Endothelial cell (in vitro differentiated cells): ENCODE measurements at places on chromosomes 1 and 21.

DNA sequence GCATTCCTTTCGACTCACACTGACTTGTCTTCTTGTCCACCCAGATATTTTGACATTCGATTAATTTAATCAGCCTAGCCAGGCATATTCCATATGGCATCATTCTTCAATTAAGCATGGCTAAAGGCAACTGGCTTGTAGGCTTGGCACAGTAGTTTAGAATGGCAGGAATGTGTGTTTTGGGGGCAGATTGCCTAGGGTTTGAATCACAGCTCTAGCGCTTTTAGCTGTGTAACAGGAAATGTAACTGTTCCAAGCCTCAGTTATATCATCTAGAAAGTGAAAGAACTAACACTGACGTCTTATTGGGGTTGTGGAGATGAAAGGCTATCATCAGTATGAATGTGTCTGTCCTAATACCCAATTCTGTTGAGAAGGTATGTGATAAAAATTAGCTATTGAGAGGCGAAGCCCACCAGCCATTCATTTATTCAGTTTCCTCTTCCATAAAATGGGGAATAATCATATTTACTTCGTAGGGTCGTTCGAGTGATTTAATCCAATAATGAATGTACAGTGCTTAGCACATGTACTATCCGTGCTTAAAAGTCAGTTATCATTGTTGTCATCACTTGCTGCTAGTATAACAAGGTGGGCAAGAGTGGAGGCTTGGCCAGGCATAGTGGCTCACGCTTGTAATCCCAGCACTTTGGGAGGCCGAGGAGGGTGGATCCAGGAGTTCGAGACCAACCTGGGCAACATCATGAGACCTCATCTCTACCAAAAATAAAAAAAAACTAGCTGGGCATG lies 41.6 kb upstream of the GRHL3 start:
- no peak for DNase-seq

GRCh38 chr1:7621334-7622219 lies 149.5 kb upstream of the VAMP3 start:
- no peak for DNase-seq

GRCh38 chr21:36321325-36322082 lies 1.5 kb downstream of the MORC3 start:
- DNase-seq: peak; percentile 43

DNA sequence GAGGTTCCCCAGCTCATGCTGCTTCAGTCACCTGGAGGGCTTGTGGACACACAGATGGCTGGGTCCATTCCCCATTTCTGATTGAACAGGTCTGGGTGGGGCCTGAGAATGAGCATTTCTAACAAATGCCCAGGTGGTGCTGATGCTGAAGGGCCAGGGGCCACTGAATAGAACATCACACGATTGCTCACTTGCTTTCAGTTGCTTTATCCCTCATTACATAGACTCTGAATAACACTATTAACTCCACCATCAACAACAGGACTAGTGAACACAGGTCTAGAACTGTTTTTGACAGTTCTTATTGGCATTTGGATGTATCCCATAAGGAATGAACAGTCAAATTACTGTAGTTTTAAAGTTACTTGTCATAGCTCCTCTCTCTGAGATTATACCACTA lies 12.1 kb downstream of the TRAPPC10 start:
- DNase-seq: no peak

- DNase-seq: no peak
Measured at GRCh38 chr1:242146652-242147051, 147.8 kb upstream of the MAP1LC3C start.

- no peak for DNase-seq
Measured at GRCh38 chr1:240927821-240928220, 315.9 kb upstream of the GREM2 start.

DNA sequence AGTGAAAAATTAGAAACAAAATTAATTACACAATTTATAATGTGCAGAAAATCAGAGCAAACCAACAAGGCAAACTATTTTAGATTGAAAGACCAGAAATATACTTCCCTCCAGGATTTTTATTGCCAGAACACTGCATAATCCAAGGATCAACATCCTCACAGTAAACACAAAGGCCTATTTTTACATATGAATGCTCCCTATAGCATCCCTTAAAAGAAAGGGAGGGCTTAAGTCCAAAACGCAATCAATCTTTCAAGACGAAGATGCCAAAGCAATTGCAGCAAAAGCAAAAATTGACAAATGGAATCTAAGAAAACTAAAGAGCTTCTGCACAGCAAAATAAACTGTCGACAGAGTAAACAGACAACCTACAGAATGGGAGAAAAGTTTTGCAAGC lies 18.6 kb upstream of the CHIA start:
- no peak for DNase-seq

DNA sequence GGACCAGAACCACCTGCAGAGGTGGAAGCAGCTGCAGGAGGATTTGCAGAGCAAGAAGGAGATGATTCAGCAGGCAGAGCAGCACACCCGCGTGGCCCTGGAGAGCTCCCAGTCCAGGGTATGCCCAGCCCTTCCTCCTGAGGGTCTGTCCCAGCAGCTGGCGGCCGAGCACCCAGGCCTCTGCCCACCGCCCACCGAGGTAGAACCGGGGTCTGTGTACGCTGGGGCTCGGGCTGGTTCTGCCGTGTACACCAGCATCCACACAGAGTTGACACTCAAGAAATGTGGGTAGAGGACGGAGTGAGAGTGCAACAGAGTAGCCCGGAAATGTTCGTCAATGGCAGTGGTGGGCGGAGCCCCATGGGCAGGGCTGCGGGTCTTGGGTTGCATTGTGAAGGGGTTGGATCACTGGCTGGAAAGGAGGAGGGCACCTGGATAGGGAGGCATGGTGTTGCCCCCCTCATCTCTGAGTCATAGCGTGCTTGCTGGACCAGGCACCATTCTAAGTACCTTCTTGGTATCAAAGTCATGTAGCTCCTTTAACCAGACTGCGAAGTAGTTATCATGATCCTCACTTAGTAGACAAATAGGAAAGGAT lies 5.1 kb upstream of the SMIM1 start:
- no peak for DNase-seq

DNA sequence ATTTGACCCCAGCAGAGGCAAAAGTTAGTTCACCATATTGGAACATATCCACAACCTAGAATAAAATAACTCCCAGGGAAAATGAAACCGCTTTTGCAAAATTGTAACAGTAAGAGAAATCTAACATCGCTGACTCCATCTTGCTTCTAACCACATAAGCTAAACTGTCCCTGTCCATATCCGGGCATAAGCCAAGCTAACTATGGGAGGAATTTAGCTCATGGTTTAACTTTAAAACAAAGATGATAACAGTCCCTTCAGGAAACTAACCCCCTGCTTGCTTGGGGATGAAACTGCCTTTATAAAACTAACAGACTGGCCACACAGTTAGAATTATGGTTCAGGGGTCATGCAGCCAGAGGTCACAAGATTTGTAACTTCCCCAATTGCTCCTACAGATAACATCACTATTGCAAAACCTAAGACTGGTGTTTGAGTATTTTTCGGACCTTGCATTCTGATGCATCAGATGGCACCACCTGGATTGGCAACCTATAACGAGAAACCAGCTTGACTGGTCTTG lies 46.3 kb downstream of the TESK2 start:
- no peak for DNase-seq

DNA sequence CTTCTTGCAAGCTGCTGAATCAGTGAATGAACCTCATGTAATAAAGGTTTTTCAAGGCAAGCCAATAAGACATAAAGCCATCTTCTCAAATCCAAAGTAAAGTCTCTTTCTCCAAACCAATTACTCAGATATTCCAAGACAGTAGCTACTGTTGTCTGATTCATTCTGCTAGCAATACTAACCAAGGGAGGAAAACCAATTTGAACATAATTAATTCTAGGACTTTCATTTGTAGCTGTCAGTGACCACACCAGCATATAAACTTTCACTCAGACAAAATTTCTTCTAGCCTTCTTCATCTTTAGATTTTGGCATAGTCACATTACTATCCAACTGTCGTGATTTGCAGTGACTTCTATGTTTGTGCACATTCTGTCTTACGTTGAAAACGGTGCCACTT lies 10.5 kb upstream of the INTS3 start:
- DNase-seq: no peak

DNA sequence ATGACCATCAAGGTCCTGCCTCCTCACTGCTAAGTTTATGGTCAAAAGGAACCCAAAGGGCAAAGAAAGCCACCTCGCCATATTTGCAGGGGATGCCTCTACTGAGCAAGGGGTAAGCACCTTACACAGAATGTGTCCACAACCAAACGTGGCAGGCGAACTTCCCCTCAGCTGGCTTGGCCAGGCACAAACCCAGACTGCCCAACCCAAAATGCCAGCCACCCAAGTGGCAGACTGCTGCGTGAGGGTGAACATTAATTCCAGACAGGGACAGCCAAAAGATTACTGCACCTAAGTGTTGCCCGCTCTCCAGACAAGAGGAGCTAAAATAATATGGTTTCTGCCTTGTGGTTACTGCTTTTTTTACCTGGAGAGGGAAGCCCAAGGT lies 16.0 kb downstream of the ZNF697 start:
- DNase-seq: no peak

DNA sequence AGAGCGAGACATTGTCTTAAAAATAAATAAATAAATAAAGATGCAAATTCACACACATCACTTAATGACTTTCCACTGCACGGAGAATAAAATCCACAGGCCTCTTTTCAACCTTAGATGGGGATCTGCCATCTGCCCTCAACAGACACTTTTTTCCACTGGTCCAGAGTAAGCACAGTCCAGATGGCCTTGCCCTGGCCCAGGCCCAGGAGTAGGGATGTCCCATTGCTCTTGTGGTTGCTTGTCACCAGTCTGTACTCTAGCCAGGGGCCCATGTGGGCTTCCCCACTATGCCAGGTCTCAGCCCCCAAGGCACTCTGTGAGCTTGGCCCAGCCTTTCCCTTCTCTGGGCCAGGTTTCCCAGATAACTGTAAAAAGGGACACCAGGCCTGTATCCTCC lies 17.4 kb downstream of the PLOD1 start:
- DNase-seq: no peak

GRCh38 chr1:96565546-96565945 lies 156.0 kb upstream of the PTBP2 start:
- DNase-seq: no peak

GRCh38 chr1:219931033-219931432 lies 2.7 kb upstream of the SLC30A10 start:
- DNase-seq: no peak

- no peak for DNase-seq
Measured at GRCh38 chr1:43750083-43750482, 42.7 kb downstream of the ST3GAL3 start.

GRCh38 chr1:58409890-58410289 lies 136.6 kb downstream of the OMA1 start:
- no peak for DNase-seq

GRCh38 chr1:215567491-215568298 lies 591 bp downstream of the KCTD3 start:
- DNase-seq: peak; percentile 51

DNA sequence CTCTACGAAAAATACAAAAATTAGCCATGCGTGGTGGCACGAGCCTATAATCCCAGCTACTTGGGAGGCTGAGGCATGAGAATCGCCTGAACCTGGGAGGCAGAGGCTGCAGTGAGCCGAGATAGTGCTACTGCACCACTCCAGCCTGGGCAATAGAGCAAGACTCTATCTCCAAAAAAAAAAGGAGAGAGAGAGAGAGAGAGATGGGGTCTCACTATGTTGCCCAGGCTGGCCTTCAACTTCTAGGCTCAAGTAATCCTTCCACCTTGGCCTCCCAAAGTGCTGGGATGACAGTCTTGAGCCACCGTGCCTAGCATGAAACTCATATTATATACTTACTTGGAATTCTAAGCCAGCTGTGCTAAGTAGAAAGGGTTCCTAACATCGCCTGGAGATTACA lies 29.7 kb downstream of the PSMB2 start:
- DNase-seq: no peak

DNA sequence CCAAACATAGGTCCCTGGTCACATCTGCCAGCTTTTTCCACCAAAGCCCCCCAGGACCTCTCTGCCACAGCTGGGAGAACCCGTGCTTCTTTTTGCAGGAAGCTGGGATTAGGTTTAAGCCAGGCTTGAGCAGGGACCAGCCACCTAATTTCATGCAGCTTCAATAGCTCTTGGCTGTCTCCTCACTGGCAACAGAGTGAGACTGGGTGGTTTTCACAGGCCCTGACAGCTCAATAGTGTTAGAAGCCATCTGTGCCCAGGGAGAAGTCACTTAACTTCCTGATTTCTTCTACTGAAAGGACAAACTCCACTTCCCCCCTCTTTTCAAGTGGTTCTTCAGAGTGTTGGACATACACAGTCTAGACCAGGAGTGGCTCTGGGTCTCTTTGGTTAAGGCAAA lies 20.4 kb upstream of the SRSF4 start:
- no peak for DNase-seq

DNA sequence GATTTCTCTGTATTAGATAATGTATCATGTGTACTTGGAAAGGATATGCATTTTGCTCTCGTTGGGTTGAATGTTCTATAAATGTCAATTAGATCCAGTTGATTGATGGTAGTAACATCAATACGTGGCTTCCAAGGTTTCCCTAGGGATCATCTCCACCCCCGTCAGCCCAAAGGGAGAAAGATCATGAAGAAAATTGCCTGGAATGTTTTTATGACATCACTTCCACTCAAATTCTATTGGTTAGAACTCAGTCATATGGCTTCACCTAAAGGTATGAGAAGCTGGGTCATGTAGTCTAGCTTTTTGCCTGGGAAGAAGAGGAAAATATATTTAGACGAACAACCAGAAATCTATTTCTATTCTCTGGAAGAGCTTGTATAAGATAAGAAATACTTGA lies at the start of gene C1orf185:
TSS of gene C1orf185 (plus strand) at position 253 of the 400 bp plus-strand sequence. CDS start at position 259, 6 bp downstream.
- DNase-seq: no peak

- DNase-seq: no peak
Measured at GRCh38 chr1:236072001-236072400, 7.1 kb upstream of the NID1 start.

GRCh38 chr1:29539971-29540370 lies 303.6 kb downstream of the PTPRU start:
- DNase-seq: no peak

- no peak for DNase-seq
Measured at GRCh38 chr1:61183471-61184039, 101.2 kb downstream of the NFIA start.

DNA sequence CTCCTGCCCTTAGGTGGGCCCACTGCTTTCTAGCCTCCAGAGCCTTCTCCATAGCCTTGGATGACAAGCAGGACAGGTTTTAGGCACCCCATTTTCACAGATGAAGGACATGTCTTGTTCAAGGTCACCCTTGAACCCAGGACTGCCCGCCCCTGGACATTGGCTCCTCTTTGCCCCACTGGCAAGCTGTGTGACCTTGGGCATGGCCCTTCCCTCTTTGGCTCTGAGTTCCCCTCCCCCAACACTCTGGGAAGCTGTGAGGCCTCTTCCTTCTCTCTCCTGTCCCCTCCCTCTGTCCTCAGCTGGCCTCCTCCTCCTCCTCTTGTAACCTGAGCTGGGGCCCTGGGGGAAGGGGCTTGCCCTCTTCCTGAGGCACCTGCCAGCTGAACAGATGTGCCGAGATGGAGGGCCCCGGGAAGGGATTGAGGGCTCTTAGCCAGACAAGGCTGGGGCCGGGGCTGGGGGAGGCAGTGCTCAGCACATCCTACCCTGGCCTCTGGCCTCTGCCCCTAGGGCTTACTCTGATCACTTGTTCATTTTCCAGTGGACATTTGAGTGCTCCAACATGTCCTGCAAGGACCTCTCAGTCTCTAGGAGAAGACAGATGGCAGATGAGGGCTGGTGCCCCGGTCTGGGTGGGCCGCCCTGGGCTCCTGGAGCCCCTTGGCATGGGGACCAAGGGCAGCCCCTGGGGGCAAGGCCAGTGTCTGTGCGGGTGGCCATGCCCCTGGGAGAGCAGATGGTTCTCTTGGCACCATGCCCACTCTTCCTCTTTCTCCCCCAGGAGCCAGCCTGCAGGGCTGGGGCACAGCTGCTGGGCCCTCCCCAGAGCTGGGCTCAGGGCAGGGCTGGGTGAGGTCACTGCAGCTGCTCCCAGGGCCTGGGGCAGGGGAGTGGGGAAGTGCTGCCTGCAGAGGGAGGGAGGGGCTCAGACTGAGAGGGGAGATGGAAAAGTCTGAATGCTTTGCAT lies 10.7 kb downstream of the FOXO6 start:
- DNase-seq: no peak
